ENCODE measurements at places on chromosomes 16 and 17. TPM values are rescaled to one million over a fixed set of nuclear protein-coding genes. Genes with fewer than 3 reads are reported as not detected.

The ARL16 gene
- 40.7 TPM for total RNA-seq

The CNOT1 gene
- total RNA-seq, result 140 TPM

The GRB7 gene
- total RNA-seq, result not detected

The MSI2 gene
- 29.9 TPM for total RNA-seq

The PPP1R1B gene
- not detected for total RNA-seq

The ACAP1 gene
- 0.66 TPM for total RNA-seq

The KRTAP4-9 gene
- total RNA-seq, result not detected

The VWA3A gene
- total RNA-seq, result not detected

The KRT20 gene
- total RNA-seq, result not detected

The SOX9 gene
- total RNA-seq, result not detected

The LPCAT2 gene
- 42.9 TPM for total RNA-seq

The MAF gene
- 0.19 TPM for total RNA-seq

The MMP28 gene
- 3.8 TPM for total RNA-seq

The OR4D1 gene
- total RNA-seq, result not detected

The BMERB1 gene
- total RNA-seq, result 15.8 TPM
